ENCODE measurements at places on chromosomes 13 and 19.
A peak's percentile ranks its signal among the peaks of the same experiment; 100 is the strongest.

GRCh38 chr19:7327802-7328201 is 20.9 kb upstream of the ARHGEF18 start:
- no peak overlapping the region for H3K4me3 ChIP-seq
- no peaks in the 10 kb centered on the region for H3K27me3 ChIP-seq
- DNase-seq, result no peak
- H3K4me1 ChIP-seq, result no peaks in the 10 kb centered on the region
- H3K27ac ChIP-seq, result no peak overlapping the region
- no peaks in the 10 kb centered on the region for H3K36me3 ChIP-seq

DNA sequence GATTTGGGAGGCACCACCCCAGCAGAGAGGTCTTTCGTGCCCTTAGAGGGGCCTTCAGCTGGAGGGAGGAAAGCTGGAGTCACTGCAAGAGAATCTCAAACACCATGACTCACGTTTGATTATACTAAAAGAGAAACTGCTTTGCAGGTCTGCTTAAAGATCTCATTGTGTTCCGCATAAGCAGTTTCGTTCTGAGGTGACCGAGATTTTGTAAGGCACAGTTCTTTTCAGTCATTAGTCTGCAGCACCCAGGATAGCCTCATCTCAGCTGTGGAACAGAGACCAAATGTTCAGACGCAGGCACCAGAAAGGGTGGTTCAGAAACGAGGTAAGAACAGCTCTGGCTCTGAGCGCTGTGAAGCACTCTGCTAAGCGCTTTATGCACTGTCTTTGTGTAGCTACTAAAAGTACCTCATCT is 71.2 kb upstream of the GTF3A start:
- DNase-seq, result no peak
- no peaks in the 10 kb centered on the region for H3K36me3 ChIP-seq
- H3K27me3 ChIP-seq, result peaks cover 33% of the 10 kb centered on the region

GRCh38 chr19:30145467-30145866 is 203.4 kb downstream of the URI1 start:
- H3K36me3 ChIP-seq, result no peaks in the 10 kb centered on the region
- H3K4me1 ChIP-seq, result peaks cover 9% of the 10 kb centered on the region
- no peak overlapping the region for H3K4me3 ChIP-seq
- no peak for DNase-seq
- peaks cover 18% of the 10 kb centered on the region for H3K27me3 ChIP-seq

- H3K36me3 ChIP-seq, result peaks cover 60% of the 10 kb centered on the region
- H3K4me1 ChIP-seq, result peaks cover 30% of the 10 kb centered on the region
- H3K27me3 ChIP-seq, result no peaks in the 10 kb centered on the region
- peak overlapping the region; percentile 33 for H3K27ac ChIP-seq
- DNase-seq, result peak; percentile 57
Measured at GRCh38 chr19:10568062-10568825, 535 bp downstream of the CDKN2D start.

GRCh38 chr19:18828786-18829185 is 3.0 kb upstream of the UPF1 start:
- no peak overlapping the region for H3K4me3 ChIP-seq
- peaks cover 8% of the 10 kb centered on the region for H3K27me3 ChIP-seq
- DNase-seq, result no peak
- H3K27ac ChIP-seq, result no peak overlapping the region
- no peaks in the 10 kb centered on the region for H3K4me1 ChIP-seq
- peaks cover 16% of the 10 kb centered on the region for H3K36me3 ChIP-seq

DNA sequence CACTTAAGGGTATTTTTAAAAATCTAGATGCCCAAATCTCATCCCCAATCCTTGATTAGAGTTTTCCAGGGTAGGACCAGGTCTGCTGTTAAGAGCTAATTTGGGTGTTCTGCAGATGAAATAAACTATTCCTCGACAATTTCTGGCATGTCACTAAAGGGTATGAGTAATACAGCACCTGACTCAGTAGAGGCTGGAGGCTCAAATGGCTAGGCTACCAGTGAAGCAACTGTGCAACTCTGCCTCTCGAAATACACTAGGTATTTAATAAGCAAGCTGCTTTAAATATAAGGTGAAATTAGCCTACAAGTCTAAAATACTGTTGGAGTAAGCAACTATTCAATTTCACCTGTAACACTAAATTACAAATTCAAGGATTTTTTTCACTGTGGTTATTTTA is 1.5 kb downstream of the RNF6 start:
- no peaks in the 10 kb centered on the region for H3K27me3 ChIP-seq
- DNase-seq, result no peak
- H3K27ac ChIP-seq, result no peak overlapping the region
- peak overlapping the region; percentile 89 for H3K4me3 ChIP-seq

DNA sequence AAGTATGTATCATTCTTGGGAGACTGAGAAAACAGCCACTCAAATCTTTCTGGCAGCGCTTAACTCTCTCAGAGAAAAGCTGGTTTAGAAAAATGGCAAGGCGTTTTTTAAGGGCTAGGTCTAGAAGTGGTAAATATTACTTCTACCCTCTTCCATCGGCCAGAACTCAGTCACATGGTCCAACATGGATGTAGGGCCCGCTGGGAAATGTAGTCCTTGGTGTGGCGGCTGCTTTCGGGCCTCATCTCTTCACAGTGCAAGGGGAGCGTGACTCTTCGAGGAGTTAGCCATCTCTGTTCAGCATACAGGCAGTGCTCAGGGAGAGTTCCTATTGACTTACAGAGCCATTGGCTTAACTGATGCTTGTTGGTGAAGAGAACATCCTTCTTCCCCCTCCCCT is 6.3 kb downstream of the VSTM2B start:
- no peak overlapping the region for H3K4me3 ChIP-seq
- H3K27me3 ChIP-seq, result peaks cover 52% of the 10 kb centered on the region
- no peak for DNase-seq
- H3K4me1 ChIP-seq, result no peaks in the 10 kb centered on the region

GRCh38 chr19:57559008-57559403 is 657 bp downstream of the ZNF550 start:
- H3K27ac ChIP-seq, result peak overlapping the region; percentile 93
- peaks cover 11% of the 10 kb centered on the region for H3K4me1 ChIP-seq
- H3K4me3 ChIP-seq, result peak overlapping the region; percentile 97
- DNase-seq, result peak; percentile 45
- no peaks in the 10 kb centered on the region for H3K27me3 ChIP-seq

GRCh38 chr13:47890146-47890814 is 110.8 kb downstream of the SUCLA2 start:
- no peak for DNase-seq
- H3K36me3 ChIP-seq, result no peaks in the 10 kb centered on the region
- H3K4me1 ChIP-seq, result no peaks in the 10 kb centered on the region
- H3K4me3 ChIP-seq, result no peak overlapping the region
- H3K27me3 ChIP-seq, result no peaks in the 10 kb centered on the region

GRCh38 chr13:65036999-65037398 is 2193.1 kb downstream of the PCDH9 start:
- DNase-seq, result no peak
- H3K36me3 ChIP-seq, result no peaks in the 10 kb centered on the region
- H3K27ac ChIP-seq, result no peak overlapping the region
- no peak overlapping the region for H3K4me3 ChIP-seq
- H3K27me3 ChIP-seq, result no peaks in the 10 kb centered on the region

DNA sequence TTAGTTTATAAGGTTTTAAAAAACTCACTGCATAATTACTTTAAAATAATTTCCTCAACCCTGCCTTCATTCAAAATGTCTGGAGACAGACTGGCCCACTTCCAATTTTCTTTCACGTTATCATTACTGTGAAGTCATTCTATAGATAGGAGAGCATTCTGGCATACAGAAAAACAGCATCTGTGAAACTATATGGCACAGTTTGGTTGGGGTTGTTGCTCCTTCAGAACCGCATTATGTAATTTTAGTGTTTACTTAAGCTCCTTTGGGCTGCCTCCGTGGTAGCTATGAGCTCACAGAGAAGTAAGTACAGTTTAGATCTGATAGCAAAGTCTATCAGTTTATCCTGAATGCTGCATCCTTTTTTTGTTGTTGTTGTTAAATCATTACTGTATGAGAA is 104.3 kb downstream of the KCNRG start:
- no peaks in the 10 kb centered on the region for H3K27me3 ChIP-seq
- H3K27ac ChIP-seq, result no peak overlapping the region
- peaks cover 14% of the 10 kb centered on the region for H3K4me1 ChIP-seq
- H3K36me3 ChIP-seq, result peaks cover 11% of the 10 kb centered on the region
- H3K4me3 ChIP-seq, result no peak overlapping the region

- H3K4me3 ChIP-seq, result no peak overlapping the region
- H3K27me3 ChIP-seq, result peaks cover 27% of the 10 kb centered on the region
- no peaks in the 10 kb centered on the region for H3K4me1 ChIP-seq
- H3K36me3 ChIP-seq, result no peaks in the 10 kb centered on the region
Measured at GRCh38 chr13:111472083-111472482, 151.6 kb downstream of the TEX29 start.

DNA sequence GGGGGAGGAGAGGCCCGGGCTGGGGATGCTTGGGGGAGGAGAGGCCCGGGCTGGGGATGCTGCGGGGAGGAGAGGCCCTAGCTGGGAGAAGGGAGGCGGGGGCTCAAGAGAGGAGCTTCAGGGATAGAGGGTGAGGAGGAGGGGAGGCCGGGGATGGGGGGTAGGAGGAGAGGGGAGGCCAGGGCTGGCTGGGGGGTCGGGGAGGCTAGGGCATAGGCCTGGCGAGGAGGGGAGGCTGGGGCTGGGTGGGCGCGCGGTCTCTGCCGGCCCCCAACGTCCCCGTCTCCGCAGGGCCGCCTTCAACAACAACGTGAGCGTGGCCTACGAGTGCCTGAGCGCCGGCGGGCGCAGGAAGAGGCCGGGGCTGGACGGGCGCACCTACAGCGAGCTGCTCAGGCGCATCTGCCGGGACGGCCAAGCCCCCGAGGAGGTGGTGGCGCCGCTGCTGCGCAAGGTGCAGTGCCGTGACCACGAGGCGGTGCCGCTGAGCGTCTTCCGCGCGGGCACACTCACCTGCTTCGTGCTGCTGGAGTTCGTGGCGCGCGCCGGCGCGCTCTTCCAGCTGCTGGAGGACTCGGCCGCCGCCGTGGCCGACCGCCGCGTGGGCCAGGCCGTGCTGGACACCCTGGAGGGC is 11.4 kb downstream of the TPGS1 start:
- H3K27ac ChIP-seq, result no peak overlapping the region
- no peaks in the 10 kb centered on the region for H3K4me1 ChIP-seq
- DNase-seq, result no peak
- H3K27me3 ChIP-seq, result no peaks in the 10 kb centered on the region

DNA sequence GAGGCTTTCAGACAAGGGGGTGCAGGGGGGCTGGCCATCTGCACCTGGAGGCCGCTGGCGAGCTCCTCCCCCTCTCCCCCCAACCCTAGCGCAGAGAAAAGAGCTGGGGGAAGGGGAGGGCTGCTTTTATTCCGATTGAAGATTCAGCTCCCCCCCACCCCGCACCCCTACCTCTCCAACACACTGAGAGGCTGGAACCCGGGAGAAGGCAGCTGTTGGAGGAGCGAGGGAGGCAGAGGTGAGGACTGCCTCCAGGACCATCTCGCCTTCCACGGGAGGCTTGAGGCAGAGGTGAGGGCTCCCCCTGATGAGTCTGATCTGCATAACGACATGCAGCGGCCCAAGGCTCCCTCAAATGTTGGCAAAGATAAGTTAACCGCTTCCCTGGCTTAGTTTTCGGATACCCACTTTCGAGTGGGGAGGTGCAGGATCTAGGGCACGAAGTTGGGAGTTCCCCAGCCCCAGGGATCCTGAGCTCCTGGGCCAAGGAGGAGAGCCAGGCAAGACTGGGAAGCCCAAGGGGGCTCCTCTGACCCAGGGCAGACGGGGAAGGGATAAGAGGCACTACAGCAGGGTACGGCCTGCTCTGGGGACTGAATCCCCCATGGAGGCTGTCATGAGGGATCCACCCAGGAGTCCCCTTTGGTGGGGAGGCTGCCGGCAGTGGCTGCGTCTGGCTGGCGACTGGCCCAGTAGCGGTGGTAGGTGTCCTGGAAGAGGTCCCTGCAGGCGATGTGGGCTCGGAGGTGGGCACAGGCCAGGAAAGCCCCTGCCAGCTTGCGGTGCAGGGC is 1.2 kb upstream of the NUMBL start:
- no peaks in the 10 kb centered on the region for H3K27me3 ChIP-seq
- no peaks in the 10 kb centered on the region for H3K4me1 ChIP-seq
- no peak for DNase-seq
- H3K4me3 ChIP-seq, result no peak overlapping the region

GRCh38 chr13:102589301-102589822 is 7.4 kb upstream of the TPP2 start:
- H3K4me1 ChIP-seq, result no peaks in the 10 kb centered on the region
- no peak for DNase-seq
- peaks cover 6% of the 10 kb centered on the region for H3K27me3 ChIP-seq
- H3K36me3 ChIP-seq, result peaks cover 6% of the 10 kb centered on the region
- no peak overlapping the region for H3K27ac ChIP-seq

DNA sequence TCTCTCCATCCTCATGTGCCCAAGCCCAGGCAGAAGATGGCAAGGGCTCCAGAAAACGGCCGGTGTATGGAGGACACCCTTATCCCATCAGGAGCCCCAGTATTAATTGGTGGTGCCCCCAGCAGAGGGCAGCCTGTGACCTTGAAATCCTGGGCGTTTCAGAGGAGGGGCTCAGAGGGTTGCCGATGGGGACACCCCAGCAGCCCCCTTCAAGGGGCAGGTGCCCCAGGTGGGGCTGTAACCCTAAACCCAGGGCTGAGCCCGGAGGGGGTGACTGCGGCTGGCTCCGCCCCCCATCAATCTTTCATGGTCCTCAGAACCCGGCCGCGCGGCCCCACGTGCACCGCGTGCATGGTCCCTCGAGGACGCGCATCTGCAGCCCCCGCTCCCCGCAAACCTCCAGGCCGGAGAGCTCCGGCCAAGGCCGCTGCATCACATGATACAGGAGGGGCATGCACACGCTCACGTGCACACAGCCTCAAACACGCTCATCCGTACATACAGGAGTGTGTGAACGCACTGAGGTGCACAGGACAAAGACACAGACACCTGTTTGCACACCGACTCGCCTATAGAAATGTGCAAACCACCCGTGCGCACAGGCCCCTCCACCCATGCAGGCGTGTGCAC is 949 bp downstream of the RAB3A start:
- H3K4me1 ChIP-seq, result no peaks in the 10 kb centered on the region
- DNase-seq, result no peak
- H3K27ac ChIP-seq, result no peak overlapping the region

GRCh38 chr13:114161644-114162532 is 17.2 kb upstream of the CFAP97D2 start:
- no peaks in the 10 kb centered on the region for H3K27me3 ChIP-seq
- DNase-seq, result no peak
- H3K27ac ChIP-seq, result no peak overlapping the region

DNA sequence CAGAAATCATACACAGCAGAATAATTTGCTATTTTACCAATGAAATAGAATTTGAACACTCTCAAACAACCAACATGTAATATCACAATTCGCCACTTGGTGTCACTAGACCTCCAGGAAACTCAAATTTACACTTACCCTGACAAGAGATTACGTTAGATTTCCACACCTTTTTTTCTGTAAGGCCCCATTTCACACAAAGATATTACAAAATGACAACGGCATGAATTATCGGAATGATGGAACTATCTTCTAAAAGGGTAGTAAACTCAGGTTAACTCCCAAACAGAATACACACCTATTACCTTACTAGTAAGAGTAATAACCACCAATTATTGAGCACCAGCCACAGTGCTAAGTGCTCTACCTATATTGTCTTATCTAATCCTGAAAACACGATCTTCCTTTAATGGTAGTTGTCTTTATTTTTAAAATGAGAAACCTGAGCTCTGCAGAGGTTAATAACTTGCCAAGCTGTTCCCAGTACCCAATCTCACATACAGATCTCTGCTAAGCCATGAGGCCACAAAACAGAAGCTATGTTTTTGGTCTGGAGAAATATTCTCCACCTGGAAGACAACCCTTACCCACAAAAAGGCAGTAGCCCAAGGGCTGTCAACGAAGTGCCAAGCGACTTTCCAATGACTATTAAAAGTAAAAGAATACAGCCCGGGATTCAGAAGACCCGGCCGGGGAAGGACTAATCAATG is 152.4 kb downstream of the DCLK1 start:
- H3K27me3 ChIP-seq, result peaks cover 14% of the 10 kb centered on the region
- H3K36me3 ChIP-seq, result no peaks in the 10 kb centered on the region
- H3K4me3 ChIP-seq, result no peak overlapping the region
- DNase-seq, result peak; percentile 40
- H3K4me1 ChIP-seq, result no peaks in the 10 kb centered on the region
